Chondrocyte (in vitro differentiated cells): ENCODE measurements at places on chromosomes 7 and 10.

DNA sequence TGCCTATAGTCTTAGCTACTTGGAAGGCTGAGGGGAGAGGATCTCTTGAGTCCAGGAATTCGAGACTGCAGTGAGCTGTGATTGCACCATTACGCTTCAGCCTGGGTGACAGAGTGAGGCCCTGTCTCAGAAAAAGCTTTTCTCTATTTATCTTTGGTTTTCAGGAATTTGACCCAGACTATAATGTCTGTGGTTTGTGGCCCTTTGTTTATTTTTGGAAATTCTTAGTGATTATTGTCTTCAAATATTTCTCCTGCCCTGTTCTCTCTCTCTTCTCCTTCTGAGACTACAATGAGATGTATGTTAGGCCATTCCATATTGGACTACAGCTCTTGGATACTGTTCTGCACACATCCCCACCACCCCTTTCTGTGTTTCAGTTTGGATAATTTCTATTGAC lies 4.7 kb downstream of the MUC12 start:
- DNase-seq = no peak

DNA sequence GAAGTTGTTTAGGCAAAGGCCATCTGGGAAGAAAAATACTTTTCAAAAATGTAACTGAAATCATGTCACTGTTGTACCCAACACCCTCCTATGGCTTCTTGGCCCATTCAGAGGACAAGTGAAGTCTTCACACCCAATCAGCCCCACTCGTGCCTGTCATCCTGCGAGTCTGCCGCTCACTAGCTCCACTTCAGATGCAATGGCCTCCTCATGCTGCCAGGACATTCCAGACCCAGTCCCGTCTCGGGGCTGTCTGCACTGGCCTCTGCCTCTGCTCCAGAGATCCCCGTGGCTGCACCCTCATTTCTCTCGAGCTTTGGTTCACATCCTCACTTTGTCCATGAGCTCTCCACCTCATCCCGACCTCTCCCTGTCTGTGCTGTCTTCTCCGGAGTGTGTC lies 227.1 kb downstream of the KCNMA1 start:
- DNase-seq = no peak

DNA sequence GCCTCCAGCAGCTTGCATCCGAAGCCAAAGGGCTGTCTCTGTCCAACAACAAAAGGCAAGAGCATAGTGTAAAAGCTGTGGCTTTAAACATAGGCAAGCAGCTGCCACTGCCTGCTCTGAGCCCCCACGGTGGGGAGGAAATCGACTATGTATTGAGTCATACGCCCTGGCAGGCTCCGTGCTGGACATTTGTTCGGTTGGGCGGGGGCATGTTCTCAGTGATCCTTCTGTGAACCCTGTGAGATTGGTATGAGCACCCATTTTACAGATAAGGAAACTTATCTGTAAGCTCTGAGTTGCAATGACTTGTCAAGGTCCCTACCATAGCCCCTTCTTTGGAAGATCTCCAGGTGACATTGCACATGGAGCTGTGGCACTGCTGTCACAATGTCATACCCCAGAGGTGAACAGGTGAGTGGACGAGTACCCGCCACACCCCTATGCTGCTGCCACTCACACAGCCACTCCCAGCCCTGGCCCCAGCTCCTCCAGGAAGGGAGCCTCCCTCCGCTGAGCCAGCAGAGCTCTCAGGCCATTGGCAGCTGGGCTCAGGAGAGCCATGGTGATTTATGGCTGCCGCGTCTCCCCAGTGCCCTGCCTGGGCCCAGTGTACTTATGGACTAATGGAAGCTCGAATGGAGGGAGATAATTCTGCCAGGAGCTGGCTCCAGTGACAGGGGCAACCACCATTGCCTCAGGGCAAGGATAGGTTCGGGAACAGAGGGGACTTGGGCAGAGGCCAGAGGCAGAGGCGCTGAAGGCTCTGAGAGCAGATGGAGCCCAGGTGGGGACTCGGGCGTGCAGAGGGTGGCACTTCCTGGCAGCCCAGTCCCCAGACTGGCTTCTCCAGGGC lies 43.7 kb downstream of the UNC5B start:
- DNase-seq = no peak

DNA sequence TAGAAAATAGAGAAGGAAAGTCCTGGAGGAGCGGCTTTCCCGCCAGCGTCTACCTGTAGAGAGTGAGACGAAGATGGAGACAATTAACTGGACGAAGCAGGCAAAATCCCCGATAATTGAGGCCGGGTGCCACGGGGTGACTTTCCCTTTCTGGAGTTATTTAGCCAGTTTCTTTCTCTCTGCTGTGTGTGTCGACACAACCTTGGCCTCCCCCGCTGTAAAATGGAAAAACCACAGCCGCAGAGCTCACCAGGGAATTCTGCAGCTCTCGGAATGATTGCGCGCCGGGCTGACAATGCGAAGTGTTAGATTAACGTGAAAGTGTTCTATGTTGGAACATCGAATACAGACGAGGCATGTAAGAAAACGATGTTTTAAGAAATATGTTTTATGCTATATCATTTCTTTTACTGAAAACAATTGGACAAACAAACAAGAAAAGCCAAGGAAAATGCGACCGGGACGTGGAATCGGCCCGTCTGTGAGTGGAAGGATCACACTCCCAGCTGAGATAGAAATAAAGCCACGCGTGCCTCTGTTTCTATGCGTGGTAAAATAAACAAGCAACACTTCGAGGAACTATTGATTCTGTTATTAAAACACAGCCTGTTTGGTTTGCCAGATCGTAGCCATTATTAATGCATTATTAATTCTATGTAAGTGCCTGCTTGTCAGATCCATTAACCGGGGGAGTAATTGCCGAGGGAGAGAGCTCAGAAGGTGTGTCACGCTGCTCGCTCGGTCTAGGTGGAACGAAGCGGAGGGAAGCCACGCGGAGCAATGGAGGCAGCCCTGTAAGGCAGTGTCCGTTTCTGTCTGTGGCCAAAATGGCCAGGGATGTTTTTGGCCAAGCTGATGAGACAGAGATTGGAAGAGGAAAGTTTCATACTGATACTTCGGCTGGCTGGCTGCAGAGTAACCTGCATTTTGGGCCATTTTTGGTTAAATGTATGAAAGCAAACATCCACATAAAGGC lies 129.4 kb downstream of the DNAJB6 start:
- DNase-seq = no peak
